Brain microvascular endothelial cell (primary cell): ENCODE measurements at places on chromosomes 3 and 15.

GRCh38 chr3:123392871-123393620, 55.8 kb downstream of the ADCY5 start:
- DNase-seq: no peak

DNA sequence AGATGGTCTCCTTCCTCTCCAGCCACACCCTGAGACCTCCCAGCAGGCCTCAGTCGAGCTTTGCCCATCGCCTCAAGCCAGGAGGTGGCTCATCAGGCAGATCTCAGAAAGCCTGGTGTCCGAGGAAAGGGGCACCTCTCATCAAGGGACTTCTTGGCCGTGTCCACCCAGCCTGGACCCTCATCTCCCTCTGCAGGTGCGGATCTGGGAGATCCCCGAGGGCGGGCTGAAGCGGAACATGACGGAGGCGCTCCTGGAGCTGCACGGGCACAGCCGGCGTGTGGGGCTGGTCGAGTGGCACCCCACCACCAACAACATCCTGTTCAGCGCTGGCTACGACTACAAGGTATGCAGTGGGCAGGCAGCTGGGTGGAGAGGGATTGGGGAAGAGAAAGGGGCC, 110.2 kb downstream of the ANP32A start:
- no peak for DNase-seq

DNA sequence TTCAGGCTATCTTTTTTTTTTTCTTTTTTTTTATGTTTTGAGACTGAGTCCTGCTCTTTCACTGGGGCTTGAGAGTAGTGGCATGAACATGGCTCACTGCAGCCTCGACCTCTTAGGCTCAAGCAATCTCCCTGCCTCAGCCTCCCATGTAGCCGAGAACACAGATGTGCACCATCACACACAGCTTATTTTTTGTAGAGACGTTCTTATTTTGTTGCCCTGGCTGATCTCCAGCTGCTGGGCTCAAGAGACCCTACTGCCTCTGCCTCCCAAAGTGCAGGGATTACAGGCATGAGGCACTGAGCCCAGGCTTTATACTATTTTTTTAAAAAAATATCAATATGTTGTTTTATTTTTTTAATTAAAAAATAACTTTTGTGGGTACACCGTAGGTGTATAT, 467.3 kb downstream of the CADM2 start:
- no peak for DNase-seq

- no peak for DNase-seq
These were observed 89.0 kb downstream of the GHSR start for GRCh38 chr3:172359231-172359630.

DNA sequence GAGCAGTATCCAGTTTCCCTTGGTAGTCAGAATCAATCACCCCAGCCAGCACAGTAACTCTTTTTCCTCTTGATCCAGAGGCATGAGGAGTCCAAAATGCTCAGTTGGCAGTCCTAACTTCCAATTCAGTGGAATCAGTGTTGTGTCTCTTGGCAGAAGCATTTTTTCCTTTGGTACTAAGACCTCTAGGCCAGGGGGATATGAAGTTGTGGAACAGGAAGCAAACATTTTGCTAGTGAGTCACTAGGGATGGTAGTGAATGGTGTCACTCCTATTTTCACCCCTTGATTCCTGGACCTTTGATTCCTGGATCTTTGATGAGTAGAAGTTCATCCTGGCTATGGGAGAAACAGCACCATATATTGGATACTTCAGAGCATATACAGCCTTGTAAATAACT, 70.5 kb upstream of the ALDH1A3 start:
- no peak for DNase-seq

DNA sequence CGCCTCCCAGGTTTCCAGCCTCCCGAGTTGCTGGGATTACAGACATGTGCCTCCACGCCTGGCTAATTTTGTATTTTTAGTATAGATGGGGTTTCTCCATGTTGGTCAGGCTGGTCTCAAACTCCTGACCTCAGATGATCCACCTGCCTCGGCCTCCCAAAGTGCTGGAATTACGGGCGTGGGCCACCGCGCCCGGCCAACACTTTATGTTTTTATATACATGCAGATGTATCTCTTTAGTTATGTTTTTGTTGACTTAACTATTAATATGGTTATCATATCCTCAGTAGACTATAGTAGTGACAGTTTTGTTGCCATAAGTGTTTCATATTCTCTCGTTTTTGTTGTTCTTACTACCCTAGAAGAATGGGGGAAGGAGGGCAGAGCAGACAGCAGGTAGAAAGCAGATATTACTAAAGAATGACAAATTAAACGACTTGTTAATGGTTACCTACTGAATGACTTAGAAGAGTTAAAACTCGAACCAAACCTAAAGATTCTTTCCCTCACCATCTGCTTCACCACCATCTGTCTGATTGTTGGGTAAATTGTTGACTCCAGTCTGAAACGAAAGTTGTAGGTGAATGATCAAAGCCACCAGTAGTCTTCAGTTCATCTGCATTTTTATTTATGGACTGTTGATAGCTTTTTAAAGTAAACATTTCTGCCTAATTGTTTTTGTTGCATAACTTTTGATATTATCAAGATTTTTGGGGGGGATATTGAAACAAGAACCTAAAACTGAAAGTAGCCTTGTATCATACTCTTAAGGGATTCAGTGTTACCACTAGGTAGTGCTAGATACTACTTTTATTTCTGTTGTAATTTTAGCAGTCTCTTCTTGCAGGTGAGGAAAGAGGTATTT, 89.3 kb downstream of the RASA2 start:
- DNase-seq: no peak

DNA sequence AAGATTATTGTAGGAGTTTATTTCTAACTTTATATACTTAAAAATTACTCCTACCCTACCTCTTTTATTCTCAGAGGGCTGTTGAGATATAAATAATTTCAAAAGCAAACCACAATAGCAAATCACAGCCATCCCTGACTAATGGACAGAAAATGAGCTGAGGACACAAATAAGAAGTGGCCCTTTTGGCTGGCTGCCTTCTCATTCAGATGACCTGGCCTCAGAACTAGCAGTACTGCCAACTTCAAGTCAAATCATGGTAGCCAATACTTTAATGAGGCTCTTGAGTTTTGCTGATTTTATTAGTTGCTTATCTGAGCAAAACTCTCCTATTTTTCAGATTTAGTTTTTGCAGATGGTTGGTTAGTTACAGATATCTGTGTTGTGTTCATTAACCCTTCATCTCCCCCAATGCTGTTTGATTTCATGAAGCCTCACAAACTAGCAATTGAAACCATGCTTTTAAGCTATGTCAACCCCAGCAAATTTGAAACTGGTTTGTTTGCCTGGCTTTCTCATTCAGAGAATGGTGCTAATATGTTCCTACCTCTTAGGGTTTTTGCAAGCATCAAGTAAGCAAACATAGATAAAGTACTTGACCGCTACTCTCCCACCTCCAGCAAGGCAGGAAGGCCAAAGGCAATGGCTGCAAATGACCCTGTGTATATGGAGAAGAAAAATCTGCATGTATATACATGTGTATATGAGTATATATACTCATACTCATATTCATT, 73.4 kb upstream of the HACD2 start:
- DNase-seq: peak; percentile 69

GRCh38 chr3:70040386-70040785, 40.9 kb downstream of the SAMMSON start:
- no peak for DNase-seq

- no peak for DNase-seq
These were observed 13.5 kb upstream of the STXBP5L start for GRCh38 chr3:120894316-120895057.

GRCh38 chr15:42046597-42046996, 25.8 kb upstream of the PLA2G4E start:
- no peak for DNase-seq

DNA sequence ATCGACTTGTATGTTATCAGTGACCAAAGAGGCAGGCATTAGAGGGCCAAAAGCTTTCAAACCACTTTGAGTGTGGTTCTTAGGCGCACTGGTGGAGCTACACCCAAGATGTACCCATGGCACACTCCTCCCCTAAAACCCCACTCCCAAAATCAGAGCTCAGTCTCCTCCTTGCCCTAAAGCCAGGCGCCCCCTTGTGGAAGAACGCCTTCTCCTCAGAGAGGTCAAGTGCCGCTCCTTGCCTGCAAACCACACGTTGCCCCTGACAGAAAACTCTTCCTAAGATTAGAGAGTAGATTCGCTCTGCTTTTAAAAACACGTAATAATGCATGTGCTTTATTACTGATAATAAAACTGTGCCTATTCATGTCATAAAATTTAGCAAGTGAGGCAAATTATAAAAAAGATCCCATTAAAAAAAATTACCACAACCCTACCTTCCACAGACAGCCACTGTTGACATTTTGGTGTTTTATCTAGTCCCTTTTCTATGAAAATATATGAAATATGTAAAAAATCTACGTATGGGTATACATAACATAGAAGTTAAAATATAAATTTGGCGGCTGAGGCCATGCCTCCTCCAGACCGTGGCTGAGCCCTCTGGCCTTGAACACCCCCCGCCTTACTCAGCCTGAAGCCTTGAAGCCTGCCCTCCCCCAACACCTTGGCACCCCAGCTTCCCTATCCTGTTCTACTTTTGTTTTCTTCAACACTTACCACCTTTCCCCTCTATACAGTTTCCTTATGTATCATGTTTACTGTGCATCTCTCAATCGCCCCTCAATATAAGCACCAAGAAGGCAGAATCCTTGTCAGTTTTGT, 33.5 kb downstream of the BCL2L10 start:
- DNase-seq: peak; percentile 48

GRCh38 chr15:91867581-91868026, 14.1 kb downstream of the SLCO3A1 start:
- peak; percentile 59 for DNase-seq

DNA sequence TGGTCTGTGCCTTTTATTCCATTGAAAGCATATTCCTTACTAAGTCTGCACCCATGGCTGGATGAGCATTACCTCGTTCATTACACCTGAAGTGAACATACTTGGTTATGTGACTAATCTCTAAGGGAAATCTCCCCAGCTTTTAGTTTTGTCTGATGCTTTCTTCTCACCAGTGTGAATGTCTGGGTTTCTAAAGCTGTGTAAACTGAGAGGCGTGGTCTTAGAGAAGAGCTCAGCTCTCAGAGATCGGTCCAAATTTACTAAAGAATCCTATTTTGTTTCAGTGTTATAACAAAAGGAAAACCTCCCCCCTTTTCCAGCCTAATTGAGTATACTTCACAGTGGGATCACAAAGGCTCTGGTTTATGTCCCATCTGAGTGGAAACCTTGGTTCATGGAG, 352.3 kb downstream of the PTPRG start:
- no peak for DNase-seq

- DNase-seq: peak; percentile 41
These were observed 12.7 kb upstream of the ACTC1 start for GRCh38 chr15:34808016-34808415.

GRCh38 chr3:134083008-134083407, 53.3 kb upstream of the SLCO2A1 start:
- DNase-seq: no peak

GRCh38 chr15:88704791-88705768, 66.3 kb downstream of the ISG20 start:
- no peak for DNase-seq

- DNase-seq: no peak
These were observed 26.7 kb downstream of the HCN4 start for GRCh38 chr15:73341886-73342600.

GRCh38 chr15:62624547-62625378, 417.8 kb upstream of the TPM1 start:
- peak; percentile 42 for DNase-seq

DNA sequence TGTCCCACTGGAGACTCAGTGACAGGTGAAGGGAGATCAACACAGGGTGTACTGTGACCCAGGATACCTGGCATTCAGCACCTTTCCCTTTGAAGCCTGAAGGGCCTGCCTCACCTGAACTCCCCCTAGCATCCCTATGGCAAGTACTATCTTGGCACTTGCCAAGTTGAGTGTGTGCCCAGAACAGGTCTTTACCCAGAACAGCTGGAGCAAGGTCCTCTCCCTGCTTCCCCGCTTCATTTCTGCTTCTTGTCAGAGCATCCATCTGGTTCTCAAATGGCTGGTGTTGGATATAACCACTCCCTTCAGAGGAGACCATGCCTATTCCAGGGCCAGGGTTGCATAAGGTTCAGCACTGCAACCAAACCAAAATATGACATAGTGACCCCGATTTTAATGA, 73.0 kb downstream of the FAM43A start:
- no peak for DNase-seq

GRCh38 chr3:169661361-169662131, 2.0 kb downstream of the MECOM start:
- peak; percentile 21 for DNase-seq

DNA sequence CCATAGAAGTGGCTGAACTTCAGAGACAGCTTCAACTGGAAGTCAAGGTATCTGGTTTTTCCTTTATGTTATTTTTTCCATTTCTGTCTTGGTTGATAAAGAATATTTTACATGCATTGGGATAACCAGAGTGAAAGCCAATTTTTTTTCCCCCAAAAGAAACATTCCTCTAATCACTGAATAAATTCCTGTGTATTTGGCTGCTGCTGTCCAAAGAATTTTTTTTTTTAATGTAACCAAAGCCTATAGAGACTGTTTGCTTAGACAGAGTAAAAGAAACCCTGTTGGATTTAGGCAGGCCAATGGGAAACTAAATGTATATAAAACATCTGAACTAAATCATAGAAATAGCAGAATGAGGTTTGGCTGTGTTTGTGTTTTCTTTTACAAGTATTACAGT, 75.2 kb downstream of the CGNL1 start:
- no peak for DNase-seq

GRCh38 chr15:92101708-92102394, 248.3 kb downstream of the SLCO3A1 start:
- no peak for DNase-seq
